ENCODE measurements at places on chromosomes 11 and 22.

GRCh38 chr11:101034076-101034475 lies 95.5 kb downstream of the PGR start:
- DNase-seq, result no peak

GRCh38 chr11:69157156-69157821 lies 1.6 kb downstream of the SMIM38 start:
- DNase-seq, result no peak

- no peak for DNase-seq
Measured at GRCh38 chr11:17822401-17822781, 87.8 kb downstream of the KCNC1 start.

GRCh38 chr22:30649430-30650007 lies 13.9 kb downstream of the SLC35E4 start:
- DNase-seq, result peak; percentile 66

- DNase-seq, result no peak
Measured at GRCh38 chr22:49853981-49854831, 562 bp downstream of the ZBED4 start.

DNA sequence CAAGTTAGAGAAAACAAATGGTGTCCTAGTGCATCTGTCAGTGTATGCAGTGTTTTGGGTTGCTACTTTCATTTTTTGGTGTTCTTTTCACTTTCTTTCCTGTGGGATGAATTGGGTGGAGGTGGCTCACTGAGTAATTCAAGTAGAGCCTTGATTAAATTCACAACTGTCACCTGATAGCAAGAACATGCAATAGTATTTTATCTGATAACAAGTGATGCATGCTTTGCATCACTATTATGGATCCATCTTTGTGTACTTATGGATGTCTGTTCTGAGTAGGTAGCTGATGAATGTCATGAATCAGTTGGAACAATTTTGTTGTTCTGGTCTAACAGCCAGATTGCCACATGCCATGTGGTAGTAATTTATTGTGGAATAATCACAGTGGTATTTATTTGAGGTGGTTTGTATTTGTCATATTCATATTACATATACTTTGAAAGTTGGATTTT lies 87.5 kb downstream of the DDX10 start:
- DNase-seq, result no peak

GRCh38 chr22:50304528-50305392 lies 2.7 kb downstream of the PLXNB2 start:
- DNase-seq, result no peak

GRCh38 chr22:45096256-45096907 lies 67.3 kb upstream of the NUP50 start:
- peak; percentile 30 for DNase-seq

DNA sequence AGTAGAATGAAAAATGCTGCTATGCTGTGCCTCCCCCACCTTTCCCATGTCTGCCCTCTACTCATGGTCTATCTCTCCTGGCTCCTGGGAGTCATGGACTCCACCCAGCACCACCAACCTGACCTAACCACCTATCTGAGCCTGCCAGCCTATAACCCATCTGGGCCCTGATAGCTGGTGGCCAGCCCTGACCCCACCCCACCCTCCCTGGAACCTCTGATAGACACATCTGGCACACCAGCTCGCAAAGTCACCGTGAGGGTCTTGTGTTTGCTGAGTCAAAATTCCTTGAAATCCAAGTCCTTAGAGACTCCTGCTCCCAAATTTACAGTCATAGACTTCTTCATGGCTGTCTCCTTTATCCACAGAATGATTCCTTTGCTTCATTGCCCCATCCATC lies 14.9 kb upstream of the HBE1 start:
- DNase-seq, result no peak

DNA sequence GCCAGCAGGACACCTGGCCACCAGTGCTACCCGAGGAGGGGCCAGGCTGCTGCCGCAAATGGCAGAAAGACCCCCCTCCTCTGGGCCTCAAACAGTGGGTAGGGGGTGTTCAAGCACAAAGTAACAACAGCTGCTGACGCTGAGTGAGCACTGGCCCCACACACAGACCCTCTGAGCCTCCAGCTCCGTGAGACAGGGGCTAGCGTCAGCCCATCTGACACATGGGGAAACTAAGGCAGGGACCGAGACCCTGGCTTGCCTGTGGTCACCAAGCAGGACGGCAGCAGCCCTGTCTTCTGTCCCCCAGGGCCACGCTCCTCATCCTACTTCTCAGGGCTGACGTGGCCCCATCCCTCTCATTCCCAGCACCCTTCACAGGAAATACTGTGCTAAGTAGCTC lies 36.5 kb downstream of the NUP50 start:
- no peak for DNase-seq

GRCh38 chr11:75481223-75481921 lies 44.4 kb downstream of the GDPD5 start:
- no peak for DNase-seq

DNA sequence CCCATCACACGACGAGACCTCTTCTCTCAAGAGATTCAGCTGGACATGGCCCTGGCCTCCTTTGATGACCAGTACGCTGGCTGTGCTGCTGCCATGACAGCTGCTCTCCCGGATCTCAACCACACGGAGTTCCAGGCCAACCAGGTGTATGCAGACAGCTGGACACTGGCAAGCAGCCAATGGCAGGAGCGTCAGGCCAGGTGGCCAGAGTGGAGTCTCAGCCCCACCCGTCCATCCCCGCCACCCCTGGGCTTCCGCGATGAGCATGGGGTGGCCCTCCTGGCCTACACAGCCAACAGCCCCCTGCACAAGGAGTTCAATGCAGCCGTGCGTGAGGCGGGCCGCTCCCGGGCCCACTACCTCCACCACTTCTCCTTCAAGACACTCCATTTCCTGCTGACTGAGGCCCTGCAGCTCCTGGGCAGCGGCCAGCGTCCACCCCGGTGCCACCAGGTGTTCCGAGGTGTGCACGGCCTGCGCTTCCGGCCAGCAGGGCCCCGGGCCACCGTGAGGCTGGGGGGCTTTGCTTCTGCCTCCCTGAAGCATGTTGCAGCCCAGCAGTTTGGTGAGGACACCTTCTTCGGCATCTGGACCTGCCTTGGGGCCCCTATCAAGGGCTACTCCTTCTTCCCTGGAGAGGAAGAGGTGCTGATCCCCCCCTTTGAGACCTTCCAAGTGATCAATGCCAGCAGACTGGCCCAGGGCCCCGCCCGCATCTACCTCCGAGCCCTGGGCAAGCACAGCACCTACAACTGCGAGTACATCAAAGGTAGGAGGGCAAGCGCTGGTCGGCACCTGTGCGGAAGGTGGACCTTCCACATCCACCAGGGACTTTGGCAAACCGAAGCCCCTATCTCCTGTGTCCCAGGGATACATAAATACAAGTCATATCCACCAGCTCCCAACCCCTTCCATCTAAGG lies 11.3 kb downstream of the CHRNA10 start:
- DNase-seq, result no peak

- no peak for DNase-seq
Measured at GRCh38 chr11:66346476-66347424, 679 bp downstream of the B4GAT1 start.

Measured in stimulated activated CD4-positive, alpha-beta T cell treated with anti-CD3 and anti-CD28 coated beads, Interleukin-1b, Interleukin-23, amount 100 ng/mL, for 24 hours (primary cell).